ENCODE measurements at places on chromosomes 7 and 10.

GRCh38 chr10:60208676-60209269 lies 180.9 kb downstream of the ANK3 start:
- peak; percentile 61 for DNase-seq

- DNase-seq, result no peak
Observed at GRCh38 chr7:26329520-26330255, 38.0 kb downstream of the SNX10 start.

DNA sequence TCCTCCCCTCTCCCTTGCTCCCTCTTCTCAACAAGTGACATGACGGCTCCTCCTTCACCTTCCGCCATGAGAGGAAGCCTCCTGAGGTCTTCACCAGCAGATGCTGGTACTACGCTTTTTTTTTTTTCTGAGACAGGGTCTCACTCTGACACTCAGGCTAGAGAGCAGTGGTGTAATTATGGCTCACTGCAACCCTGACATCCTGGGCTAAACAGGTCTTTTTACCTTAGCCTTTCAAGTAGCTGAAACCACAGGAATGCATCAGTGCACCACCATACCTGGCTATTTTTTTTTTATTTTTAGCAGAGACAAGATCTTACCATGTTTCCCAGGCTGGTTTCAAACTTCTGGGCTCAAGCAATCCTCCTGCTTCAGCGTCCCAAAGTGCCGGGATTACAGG lies 43.6 kb downstream of the MDH2 start:
- no peak for DNase-seq

DNA sequence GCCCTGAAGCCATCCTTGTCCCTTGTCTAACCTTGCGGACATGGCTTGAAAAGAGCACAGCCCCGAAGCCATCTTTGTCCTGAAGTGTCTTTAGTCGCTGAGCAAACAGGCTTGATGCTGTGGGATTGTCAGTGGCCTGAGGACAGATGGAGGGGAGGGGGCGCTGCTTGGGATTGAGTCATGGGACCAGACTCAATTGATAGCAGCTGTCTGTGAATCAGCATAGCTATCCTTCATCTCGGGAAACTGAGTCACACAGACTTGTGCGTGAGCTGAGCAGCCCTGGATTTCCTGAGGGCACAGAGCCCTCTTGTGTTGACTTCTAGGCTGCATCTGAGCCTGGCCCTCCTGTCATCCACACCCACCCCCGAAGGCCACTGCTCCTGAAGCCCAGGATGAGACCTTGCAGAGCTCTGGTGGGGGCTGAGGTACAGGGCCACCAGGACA lies 14.4 kb downstream of the MYO1G start:
- peak; percentile 34 for DNase-seq

- DNase-seq, result no peak
Observed at GRCh38 chr7:36710186-36710791, 14.0 kb downstream of the AOAH start.

GRCh38 chr7:78165854-78166253 lies 367.3 kb downstream of the PHTF2 start:
- no peak for DNase-seq

GRCh38 chr7:157177983-157178381 lies 39.3 kb downstream of the UBE3C start:
- DNase-seq, result no peak

DNA sequence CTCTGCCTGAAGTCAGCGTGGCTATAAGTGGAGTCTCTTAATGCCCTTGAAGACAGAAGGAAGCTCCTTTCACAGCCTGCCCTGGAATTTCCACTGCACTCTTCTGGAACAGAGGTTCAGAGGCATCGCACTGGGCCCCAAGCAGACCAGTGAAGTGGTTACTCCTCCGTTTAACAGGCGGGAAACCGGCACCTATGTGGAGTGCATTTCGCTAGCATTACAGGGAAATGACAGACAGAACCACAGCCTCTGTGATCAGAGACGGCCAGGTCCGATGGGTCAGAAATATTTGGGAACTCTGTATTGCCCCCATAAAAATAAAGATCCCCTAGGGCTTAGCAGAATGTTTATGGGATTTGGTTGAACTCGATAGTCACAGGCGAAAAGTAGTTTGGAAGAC lies 406.9 kb upstream of the PRKCQ start:
- no peak for DNase-seq

- DNase-seq, result peak; percentile 82
Observed at GRCh38 chr7:148883266-148884048, 634 bp downstream of the EZH2 start.

- no peak for DNase-seq
Observed at GRCh38 chr7:109696723-109697122, 1127.0 kb downstream of the DNAJB9 start.

GRCh38 chr7:46742601-46743000 lies 821.5 kb upstream of the IGFBP3 start:
- DNase-seq, result no peak

- DNase-seq, result no peak
Observed at GRCh38 chr10:68864611-68865010, 36.5 kb upstream of the DDX50 start.

GRCh38 chr7:125098377-125098970 lies 168.8 kb upstream of the POT1 start:
- no peak for DNase-seq

- DNase-seq, result no peak
Observed at GRCh38 chr7:106111655-106112117, 426 bp downstream of the SYPL1 start.
